OCI-LY7 (cell line): ENCODE measurements at places on chromosomes 16 and 17.

GRCh38 chr17:73492125-73492820 lies 152.0 kb downstream of the SDK2 start:
- DNase-seq = no peak

DNA sequence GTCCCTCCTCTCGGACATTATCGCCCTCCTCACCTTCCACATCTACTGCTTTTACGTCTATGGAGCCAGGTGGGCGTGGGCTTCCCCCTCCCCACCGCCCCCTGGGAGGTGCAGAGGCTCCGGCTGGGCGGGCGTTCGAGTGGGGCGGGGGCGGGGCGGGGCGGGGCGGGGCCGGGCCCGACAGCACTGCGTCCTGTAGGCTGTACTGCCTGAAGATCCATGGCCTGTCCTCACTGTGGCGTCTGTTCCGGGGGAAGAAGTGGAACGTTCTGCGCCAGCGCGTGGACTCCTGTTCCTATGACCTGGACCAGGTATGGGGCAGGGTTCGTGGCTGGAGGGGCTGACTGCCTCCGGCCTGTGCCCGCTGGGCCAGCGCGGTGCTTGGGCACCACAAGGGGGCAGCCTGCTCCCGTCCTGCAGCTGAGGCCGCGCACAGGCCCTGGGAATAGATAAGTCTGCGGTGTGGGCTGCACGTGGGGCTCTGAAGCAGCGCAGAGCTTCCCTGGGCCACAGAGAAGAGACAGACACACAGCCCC lies 9.2 kb downstream of the PIGQ start:
- peak; percentile 77 for DNase-seq

DNA sequence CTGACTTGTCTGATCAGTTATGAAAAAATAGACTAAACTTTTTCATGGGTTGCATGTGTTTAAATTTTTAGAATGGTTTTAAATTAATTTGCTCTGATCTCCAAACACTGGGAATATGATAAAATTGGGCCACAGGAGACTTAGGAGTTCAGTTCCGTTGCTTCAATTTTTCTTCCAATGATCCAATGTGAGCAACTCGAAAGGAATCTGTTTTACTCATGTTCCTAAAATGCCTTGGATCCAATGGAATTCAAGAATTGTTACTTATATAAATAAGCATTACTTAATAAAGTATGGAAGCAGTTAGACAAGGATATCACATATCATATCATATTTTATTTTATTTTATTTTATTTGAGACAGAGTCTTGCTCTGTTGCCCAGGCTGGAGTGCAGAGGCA lies 56.0 kb upstream of the NACA2 start:
- DNase-seq = no peak

DNA sequence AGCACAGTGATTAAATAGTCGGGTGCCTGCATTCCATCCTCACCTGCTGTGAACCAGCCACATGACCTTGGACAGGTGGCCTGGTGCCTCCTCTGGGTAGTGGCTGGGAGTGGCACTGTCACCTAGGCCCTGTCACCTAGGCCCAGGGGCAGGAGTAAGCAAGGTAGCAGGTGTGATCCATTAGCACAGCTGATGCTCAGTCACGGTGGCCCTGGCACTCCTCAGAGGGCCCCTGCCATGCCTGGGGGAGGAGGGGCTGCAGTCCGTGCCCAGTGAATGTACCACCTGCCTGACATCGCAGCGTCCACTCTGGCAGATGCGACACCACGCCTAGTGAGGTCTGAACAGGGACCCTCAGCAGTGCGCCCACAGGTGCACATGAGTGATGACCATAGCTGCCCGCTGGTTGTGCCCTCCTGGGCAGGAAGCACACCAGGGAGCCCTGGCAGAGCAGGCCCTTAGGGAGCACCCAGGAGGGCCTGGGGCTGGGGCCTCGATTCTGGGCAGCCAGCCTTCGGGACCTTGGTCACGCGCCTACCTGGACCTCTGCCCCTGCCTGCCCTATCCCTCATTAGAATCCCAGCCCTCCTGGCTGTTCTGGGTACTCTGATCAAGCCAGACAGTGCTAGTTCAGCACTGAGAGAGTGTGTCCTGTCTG lies 33.1 kb upstream of the CRISPLD2 start:
- no peak for DNase-seq

GRCh38 chr16:64626776-64627175 lies 495.1 kb downstream of the CDH11 start:
- DNase-seq = no peak

- no peak for DNase-seq
Observed at GRCh38 chr17:11598274-11599221, at the start of gene DNAH9. Gene DNAH9, plus strand, starts transcription at chr17:11598470. Its CDS starts 29 bp downstream, at chr17:11598499.

DNA sequence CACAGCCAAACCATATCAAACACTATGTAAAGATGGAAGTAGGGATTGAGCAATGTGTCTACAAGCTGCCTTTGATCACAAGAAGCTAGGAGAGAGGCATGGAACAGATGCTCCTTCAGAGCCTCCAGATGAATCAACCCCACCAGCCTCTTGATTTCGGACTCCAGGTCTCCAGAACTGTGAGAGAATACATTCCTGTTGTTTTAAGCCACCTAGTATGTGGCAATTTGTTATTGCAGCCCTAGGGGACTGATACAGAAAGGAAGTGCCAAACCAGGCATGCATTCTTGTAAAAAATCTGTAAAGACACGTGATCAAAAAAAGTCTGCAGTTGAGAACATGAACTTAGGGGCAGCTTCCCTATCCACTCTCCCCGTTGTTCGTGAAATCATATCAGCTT lies 91.1 kb downstream of the C17orf67 start:
- DNase-seq = no peak

GRCh38 chr16:82995924-82996441 lies 369.2 kb downstream of the CDH13 start:
- DNase-seq = no peak

GRCh38 chr17:36072431-36073121 lies 8.5 kb downstream of the CCL18 start:
- DNase-seq = peak; percentile 55

DNA sequence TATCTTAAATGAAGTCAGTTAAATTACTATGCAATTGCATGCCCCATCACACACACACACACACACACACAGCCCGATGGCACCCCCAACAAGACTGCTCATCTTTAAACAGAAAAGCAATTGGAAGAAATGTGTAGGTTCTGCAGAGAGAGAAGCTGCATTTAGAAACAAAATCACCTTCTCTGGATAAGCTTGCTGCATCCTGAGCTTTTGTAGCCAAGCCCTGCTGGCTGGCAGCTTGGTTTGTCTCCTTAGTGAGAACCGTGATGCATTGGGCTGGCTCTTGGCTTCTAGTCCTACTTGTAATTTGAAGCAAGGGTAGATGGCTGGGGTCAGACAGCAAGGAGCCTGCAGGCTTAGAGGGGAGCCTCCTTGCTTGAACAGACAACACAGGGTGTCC lies 153.8 kb downstream of the SOX9 start:
- DNase-seq = no peak
